ENCODE measurements at places on chromosomes 3 and 15.

GRCh38 chr15:58535337-58535736, 103.5 kb downstream of the LIPC start:
- DNase-seq: no peak

DNA sequence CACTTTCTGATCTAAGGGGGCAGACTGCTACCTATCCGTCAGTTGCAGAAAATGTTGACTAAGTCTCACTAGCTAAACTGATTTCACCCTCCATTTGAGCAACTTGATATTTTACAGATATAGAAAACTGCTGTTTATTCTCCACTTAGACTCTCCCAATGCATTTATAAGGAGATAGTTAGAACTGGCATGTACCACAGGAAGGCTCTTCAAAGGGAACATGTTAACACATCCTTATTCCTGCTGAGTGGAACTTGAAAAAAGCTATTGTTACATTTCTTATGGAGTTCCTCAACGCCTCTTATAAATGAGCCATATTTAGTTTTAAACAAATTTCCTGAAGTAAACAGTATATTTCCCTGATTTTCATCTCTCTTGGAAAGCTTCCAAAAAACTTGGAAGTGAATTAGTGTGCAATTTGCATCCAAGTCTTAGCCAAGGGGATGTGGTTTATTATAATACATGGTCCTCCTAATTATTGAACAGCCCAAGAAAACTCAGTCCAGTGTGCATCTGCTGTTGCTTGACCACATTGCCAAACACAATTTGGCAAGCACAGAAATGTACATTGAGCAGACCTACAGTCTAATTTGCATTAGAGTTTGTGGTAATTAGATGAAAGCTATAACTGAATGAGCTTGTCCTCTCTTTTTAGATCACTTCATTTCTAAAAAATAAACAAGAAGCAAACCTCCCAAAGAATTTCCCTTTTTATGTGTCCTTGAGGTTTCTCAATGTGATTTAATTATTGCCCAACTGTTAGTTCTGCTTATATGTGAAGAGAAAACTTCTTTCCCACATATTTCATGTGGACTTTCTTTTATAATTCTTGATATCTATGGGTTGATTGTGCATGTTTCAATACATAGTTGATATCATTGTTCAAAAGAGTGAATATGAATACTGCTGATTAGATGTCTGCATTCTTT, 72.6 kb upstream of the DPH6 start:
- no peak for DNase-seq

GRCh38 chr3:174342941-174343501, 516.1 kb upstream of the NAALADL2 start:
- no peak for DNase-seq

- DNase-seq: no peak
Measured at GRCh38 chr15:38886315-38887163, 321.9 kb upstream of the RASGRP1 start.

- no peak for DNase-seq
Measured at GRCh38 chr15:29569533-29570092, 252.7 kb downstream of the TJP1 start.

- no peak for DNase-seq
Measured at GRCh38 chr3:4438296-4438695, 28.8 kb downstream of the SUMF1 start.

DNA sequence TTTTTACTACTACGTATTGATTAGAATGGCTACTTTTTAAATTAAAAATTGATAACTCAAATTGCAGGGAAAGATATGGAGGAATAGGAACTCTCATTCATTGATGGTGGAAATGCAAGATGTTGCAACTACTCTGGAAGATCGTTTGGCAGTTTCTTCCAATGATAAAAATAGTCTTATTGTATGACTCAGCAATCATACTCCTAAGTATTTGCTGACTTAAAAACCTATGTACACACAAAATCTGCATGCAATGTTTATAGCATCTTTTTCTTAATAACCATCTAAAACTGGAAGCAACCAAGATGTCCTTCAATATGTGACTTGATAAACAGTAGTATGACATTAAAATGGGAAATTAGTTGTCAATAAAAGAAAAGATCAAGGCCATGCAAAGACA, 87.4 kb upstream of the LRRC3B start:
- DNase-seq: no peak

DNA sequence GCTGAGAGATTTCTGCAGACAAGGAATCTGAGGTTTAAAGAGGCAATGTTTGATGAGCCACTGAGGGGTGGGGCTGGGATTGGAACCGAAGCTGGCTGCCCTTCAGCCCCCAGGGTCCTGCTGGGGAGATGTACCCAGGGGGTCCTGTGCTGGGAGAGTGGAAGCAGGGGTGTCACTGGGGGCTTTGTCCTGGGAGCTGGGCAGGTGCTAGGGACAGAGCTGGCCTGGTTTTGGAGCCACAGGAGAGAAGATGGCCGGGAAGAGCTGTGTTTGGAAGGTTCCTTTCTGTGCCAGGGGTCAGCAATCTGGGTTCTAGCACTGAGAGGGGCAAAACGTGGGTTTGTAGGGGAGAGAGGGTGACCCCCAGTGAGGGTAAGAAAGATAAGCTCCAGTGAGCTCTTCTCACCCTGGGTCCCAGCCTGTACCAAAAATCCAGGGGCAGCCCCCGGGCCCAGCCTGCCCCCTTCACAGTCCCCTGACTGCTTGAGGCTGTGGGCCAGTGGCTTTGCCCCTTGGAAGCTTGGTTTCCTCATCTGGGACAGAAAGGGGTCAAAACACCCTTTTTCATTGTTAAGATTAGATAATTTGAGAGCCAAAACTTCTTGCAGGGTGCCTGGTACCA, 69.6 kb downstream of the SMAD3 start:
- DNase-seq: no peak

DNA sequence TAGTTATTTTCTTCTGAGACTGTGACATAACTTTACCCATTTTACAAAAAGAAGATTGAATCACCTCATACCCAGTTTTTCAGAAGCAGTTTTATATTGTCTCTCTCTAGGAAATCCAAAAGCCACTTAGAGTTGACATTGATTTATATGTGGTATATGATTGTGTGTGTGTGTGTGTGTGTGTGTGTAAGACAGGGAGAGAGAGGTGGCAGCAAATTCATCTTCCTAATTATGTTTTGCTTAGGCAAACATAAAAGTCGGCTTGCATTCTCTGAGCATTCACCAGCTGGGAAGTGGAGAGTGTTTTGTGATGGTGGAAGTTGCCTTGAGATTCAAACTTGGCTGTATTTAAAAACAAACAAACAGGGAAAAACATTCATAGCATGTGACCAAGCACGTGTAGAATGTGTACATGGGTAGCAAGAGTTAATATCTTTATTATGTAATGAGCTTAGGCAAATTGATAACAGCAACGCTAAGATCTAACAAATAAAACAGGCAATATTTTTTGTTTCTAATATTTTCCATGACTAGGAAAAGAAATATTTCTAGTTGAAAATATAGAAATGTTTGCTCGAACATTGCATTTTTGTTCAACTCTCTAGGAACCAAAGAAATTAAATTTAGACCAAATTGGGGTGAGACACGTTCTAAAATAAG, 64.4 kb upstream of the IGF1R start:
- DNase-seq: no peak

- DNase-seq: no peak
Measured at GRCh38 chr15:63186065-63186464, 3.3 kb upstream of the RAB8B start.

DNA sequence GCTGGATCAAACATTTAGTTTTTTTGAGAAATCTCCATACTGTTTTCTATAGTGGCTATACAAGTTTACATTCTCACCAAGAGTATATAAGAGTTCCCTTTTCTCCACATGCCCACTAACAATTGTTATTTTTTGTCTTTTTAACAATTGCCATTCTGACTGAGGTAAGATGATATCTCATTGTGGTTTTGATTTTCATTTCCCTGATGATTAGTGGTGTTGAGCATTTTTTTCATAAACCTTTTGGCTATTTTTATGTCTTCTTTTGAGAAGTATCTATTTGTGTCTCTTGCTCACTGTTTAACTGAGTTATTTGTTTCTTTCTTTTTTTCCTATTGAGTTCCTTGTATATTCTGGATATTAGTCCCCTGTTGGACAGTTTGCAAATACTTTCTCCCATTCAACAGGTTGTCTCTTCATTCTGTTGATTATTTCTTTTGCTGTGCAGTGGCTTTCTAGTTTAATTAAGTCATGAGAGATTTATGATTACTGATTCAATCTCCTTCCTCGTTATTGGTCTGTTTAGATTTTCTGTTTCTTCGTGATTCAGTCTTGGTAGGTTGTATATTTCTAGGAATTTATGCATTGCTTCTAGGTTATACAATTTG, 6.7 kb upstream of the RNF13 start:
- DNase-seq: no peak

Data from HEK293T (cell line).